ENCODE measurements at places on chromosomes 7 and 10.

- DNase-seq: no peak
Observed at GRCh38 chr7:20190560-20191390, 26.4 kb downstream of the MACC1 start.

GRCh38 chr10:118966076-118966849 is 63.3 kb upstream of the NANOS1 start:
- no peak for DNase-seq

DNA sequence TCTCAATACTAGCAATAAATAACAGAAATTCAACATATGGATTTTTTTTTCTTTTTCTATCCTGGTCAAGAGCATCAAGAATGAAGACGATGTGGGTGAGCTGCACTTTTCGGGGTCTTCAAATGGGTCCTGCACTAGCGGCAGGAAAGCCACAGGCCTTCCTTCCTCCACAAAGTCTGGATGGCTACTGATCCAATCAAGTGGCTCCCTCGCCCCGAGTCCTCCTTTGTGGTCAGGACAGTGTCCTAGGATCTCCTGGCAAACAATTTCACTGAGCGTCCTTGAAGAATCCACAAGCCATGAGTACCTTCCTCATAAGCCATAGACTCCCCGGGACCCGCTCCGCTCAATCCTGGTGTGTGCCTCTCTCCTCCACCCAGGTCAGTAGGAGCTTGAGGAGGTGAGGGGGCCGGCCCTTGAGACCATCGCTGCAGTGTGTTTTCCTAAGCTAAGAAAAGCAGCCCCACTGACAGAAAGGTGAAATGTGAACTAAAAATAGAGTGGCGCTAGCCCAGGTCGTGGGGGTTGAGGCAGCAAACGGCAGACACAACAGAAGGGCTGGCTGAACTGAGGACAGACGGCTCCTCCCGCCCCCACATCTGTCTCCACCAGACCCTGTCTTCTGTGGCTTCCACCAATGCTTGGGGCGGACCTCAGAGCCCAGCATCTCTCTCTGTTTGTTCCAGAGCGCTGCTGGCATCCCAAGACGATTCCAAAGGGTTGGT is 202.3 kb downstream of the HERPUD2 start:
- no peak for DNase-seq

GRCh38 chr7:134018306-134018705 is 108.8 kb upstream of the LRGUK start:
- no peak for DNase-seq

DNA sequence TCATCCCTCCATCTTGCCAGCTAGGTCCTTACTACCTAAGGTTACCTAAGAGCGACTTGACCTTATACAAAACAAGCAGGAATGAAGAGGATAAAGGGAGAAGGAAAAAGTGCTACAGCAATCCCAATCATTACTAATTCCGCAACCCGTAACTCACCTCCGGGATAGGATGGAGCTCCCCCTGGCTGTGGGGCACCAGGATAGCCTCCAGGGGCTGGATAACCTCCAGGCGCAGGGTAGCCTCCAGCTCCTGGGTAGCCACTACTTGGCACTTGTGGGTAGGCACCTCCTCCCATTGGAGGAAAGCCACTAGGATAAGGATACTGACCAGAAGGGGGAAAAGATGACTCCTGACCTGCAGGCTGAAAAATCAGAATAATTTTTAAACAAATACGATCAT is 15.8 kb downstream of the ANXA7 start:
- no peak for DNase-seq
